SK-MEL-5 (cell line): ENCODE measurements at places on chromosomes 2 and 18.

DNA sequence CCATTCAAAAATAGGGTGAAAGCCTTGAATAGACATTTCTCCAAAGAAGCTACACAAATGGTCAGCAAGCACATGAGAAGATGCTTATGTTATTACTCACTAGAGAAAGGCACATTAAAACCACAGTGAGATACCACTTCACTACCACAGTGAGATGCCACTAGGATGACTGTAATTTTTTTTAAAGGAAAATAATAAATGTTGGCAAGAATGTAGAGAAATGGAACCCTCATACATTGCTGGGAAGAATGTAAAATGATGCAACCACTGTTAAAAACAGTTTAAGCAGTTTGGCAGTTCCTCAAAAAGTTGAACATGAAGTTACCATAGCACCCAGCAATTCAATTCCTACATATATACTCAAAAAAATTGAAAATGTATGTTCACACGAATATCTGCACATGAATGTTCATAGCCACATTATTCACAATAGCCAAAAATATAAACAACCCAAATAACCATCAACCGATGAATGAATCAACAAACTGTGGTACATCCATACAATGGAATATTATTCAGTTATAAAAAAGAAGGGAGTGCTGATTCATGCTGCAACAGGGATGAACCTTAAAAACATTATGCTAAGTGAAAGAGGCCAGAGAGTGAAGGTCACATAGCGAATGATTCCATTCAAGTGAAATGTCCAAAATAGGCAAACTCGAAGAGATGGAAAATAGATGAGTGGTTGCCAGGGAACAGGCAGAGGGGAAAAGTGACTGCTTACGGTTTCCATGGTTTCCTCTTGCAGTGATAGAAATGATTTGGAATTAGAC lies 156.2 kb upstream of the NDUFV2 start:
- peak; percentile 46 for DNase-seq

- no peak for DNase-seq
These were observed 512.8 kb upstream of the POU3F3 start for GRCh38 chr2:104340879-104341828.

DNA sequence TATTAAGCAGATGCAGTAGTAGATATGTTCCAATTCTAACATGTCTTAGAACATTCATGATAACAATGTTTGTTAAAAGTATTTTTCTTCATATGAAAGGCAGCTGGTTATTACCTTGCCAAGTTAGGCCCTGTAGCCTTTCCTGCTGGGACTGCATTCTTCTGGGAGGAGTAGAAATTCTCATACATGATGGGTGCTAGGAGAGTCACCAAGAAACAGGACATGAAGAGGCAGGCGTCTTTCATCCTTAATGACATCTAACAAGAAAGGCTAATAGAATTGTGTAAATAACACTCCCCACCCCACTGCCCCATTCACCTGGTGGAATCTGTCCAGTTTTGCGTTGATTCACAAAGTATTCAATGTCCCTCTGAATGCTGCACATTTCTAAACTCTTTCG lies 24.7 kb upstream of the EPG5 start:
- DNase-seq = no peak

DNA sequence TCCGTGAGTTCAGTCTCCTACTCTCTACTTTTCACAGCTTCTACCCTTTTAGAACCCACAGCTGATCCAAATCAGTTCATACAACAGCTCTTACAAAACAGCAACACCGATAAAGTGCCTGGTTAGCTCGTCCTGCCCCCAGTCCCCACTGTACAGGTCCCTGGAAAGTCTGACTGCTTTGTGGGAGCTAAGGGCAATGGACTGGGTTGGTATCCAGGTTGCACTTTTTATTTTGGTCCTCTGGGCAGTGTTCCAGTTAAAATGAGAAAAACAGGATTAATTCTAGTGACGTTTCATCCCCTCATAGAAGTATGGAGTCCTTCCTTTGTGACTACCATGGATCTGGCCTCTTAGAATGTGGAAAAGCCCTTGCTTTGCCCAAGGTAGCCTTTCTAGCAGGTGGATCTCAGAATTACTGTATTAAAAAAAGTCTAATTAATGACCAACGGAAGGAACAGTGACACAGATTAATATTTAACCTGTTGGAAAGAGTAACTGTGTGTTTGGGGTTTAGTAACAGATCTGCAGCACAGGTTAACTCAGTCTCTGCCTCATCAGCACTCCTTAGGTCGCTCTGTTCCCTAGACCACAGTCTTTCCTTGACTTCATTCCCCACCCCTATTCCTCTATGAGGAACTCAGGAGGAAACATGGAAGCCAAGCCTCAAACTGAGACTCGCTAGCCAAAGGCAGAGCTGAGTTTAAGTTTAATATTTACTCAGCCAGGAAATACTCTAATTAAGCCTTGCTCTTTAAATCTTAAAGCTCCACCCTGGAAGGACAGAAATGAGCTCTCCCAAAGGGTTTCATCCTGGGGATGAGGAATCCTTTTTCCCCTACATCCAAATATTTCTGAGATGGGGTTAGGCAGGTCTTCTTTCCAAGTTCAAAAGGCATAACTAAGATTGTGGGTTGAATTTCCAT lies 52.8 kb upstream of the ITGA6 start:
- DNase-seq = no peak

- no peak for DNase-seq
These were observed 110.8 kb downstream of the DDX1 start for GRCh38 chr2:15702452-15702851.

- DNase-seq = no peak
These were observed 178.0 kb downstream of the RND3 start for GRCh38 chr2:150309311-150310080.
